Adrenal gland (tissue), 19 donors: ENCODE measurements at places on chromosomes 6 and 20. TPM values are rescaled to one million over a fixed set of nuclear protein-coding genes. Genes with fewer than 3 reads are reported as not detected.

Gene CLIC5
- 1.2 TPM for polyA plus RNA-seq

Gene C6orf132
- polyA plus RNA-seq: 1.4 TPM

Gene SPTLC3
- polyA plus RNA-seq: 2.2 TPM

Gene GSTA2
- 0.32 TPM for polyA plus RNA-seq

GRCh38 chr6:77019081-77019480 is 444.2 kb downstream of the HTR1B start:
- no peak for DNase-seq

DNA sequence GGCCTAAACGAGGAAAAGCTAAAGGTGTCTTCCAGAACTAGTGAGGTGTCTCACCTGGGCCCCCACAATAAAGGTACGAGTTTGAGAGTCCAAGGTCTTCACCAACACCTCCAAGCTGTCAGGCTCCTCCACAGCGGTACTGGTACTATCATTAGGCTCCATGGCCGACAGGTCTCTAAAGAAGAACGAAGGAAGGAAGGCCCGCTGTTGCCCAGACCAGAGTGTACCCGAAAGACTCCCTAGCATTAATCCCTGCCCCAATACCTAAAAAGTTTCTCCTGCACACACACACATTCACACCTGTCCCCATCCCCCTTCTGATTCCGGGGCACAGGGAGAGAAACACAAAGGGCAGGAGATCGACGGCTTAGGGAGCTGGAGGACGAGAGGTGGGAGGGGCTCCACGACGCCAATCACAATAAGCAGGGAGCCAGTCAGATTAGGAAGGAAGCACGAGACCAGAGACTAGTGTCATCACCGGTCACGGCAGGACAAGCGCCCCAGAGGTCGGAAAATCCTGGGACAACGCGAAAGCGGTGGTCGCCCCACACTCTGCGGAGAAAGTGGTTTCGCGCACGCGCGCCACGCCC is 764 bp downstream of the BAG6 start:
- no peak for DNase-seq

DNA sequence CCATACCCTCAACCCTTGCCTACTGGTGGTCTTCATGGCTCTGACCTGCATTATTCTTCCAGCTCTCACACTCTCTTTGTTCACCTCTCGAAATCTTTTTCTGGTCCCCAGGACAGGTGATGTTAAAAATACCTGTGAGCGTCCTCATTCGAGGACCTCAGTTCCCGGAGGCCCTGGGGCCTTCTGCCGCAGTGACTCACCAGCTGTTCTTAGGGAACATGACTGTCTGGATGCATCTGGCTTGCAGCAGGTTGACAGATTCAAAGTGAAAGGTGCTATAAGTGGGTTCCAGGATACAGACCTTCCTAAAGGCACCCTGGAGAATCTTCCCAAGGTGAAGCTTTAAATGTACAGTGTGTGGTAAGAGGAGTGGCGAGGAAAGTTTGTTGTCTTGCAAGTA is 210.4 kb upstream of the KCNG1 start:
- no peak for DNase-seq

DNA sequence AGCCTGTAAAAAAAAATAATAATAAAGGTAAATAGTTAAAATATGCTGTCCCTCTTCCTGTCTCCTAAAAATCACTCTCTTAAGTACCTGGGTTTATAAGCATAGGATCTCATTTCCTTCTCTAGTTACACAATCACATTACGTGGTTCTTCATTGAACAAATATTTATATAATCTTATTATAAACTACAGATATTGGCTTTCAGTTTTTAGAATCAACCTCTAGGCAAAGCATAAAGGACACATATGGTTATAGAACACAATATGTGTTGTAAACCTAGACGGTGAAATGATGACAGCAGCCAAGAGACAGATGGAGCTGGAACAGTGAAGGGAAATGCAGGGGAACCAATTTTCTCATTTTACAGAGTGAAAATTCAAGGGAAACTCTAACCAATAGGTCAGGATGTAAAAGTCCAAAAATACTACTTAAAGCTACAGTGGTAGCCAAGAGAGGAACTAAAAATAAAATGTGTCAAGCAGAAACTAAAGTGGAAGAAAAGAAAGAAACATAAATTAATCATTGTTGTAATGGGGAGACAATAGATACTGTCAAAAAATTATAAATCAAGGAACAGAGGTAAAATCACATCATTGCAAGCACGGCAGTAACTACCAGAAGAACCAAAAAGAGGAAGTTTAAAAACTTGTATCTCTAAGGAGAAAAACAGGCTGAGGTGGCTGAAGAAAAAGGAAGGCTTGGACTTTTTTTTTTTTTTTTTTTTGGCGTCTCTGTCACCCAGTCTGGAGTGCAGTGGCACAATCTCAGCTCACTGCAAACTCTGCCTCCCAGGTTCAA is 82.8 kb upstream of the CDYL start:
- DNase-seq: no peak

- DNase-seq: peak; percentile 39
These were observed 173.8 kb downstream of the VEGFA start for GRCh38 chr6:43943781-43944250.

DNA sequence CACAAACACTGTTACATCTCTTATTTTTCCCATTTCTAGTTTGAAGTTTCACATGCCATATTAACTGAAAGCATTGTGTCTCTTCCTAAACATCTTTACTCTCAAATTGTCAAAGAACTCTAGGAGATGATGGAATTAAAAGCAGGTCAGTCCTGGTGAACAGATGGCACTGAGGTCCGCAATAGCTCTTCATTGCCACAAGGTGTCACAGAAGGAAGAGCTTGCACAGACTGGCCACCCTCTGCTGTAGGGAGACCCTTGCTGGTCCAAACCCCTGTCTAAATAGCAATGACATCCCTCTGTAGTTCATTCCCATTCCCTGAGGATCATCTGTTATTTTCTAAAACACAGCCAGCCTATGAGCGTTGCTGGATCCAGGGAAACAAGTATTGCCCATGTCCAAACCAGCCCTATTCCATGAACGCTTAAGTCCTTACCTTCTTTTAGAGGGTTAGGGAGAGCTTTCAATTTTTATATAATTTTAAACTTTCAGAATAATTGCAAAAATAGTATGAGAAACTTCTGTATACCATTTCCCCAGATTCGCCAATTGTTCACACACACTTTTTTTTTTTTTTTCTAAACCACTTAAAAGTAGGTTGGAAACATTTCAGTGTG is 10.1 kb upstream of the HDAC2 start:
- DNase-seq: no peak

DNA sequence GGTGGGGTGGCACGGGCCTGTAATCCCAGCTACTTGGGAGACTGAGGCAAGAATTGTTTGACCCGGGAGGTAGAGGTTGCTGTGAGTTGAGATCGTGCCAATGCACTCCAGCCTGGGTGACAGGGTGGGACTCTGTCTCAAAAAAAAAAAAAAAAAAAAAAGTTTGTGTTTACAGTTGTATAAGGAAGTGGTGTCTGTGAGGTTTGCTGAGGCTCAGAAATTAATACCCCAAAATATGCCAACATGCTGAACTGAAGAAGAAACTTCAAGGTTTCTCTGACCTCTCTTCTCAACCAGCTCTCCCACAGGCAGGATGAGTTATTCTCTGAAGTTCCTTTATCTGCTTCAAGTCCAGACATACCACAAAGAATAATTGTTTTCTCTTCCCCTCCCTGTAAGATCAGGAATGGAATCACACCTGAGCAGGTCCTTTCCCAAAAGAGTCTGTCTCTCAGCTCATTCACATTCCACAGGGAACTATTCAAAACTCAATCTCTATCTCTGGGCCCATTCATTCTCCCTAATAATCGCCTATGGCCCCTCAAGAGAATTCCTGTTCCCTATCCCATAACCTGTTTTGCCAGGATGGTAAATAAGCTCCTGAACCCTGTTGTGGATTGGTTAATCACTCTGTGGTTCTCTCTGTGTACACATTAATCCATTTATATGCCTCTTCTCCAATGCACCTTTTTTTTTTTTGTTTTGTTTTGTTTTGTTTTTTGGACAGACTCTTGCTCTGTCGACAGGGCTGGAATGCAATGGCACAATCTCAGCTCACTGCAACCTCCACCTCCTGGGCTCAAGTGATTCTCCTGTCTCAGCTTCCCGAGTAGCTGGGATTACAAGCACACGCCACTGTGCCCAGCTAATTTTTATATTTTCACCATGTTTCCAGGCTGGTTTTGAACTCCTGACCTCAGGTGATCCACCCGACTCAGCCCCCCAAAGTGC is 17.4 kb upstream of the KIFC1 start:
- peak; percentile 23 for DNase-seq

DNA sequence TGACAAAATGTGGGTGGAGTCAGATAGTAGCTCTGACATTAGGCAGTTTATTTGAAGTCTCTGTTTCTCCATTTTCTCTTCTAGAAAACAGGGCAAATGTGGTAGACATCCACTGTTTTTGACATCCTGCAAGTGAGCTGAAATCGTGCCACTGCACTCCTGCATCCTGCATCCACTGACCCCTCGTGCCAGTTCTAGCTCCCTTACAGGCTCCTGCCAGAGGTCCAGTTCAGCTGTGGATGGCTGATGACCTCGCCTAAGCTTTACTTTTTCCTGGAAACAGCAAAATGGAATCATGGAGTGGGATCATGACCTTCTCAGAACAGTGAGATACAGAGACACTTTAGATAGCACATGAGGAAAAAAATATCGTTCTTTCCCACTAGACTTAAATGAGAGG is 58.5 kb downstream of the TULP4 start:
- DNase-seq: no peak

DNA sequence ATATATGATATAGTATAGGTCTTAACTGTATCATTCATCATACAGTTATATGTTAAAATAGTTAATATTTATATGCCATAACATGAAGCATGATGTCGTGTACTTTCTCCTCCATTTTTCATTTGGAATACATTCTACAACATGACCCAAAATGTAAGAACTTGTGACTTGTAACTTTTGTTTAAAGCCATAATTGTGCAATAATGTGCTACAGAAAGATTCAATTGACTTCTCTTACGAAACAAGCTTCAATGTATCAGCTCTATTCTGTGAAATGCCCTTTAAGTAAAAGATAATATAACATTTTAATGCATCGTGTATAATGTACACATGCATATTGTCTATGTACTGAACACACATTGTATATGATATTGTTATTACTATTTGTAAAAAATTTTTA is 76.7 kb upstream of the FABP7 start:
- no peak for DNase-seq

GRCh38 chr6:4225161-4225872 is 89.9 kb upstream of the ECI2 start:
- no peak for DNase-seq

DNA sequence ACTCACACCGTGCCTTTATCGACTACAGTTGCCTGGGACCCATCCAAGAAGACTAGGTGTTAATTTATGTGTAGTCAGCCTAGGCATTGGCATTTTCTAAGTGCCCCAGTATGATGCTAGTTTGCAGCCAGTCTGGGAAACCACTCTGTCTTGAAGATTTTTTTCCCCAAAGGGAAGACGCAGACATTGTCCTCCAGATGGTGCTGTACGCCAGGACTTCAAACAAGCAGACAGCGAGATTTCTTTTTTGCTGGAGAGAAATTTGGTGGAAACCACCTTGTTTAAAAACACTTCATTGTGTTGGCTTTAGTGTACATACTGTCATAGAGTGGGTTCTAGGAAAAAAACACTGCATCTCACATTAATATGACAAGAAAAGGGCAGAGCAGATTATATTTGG is 30.0 kb downstream of the ALDH5A1 start:
- no peak for DNase-seq

- DNase-seq: no peak
These were observed 37.8 kb downstream of the ZHX3 start for GRCh38 chr20:41279546-41280225.

DNA sequence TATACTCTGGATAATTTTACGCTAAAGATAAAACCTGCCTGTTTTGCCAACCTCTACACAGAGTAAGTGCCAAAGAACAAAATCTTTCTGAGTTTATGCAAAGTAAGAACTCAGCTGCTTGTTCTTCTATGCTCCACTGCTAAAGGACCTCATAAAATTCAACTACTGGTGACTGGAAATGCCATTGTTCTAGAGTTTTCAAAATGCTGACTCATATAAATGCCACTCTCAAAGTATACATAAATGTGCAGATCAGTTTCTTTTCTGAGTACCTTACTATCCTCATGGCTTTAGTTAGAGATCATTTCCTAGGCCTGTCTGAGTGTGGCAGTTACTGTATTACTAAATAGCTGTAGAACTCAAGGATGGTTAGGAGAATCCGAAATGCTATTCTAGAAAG is 45.6 kb downstream of the LYRM4 start:
- no peak for DNase-seq

DNA sequence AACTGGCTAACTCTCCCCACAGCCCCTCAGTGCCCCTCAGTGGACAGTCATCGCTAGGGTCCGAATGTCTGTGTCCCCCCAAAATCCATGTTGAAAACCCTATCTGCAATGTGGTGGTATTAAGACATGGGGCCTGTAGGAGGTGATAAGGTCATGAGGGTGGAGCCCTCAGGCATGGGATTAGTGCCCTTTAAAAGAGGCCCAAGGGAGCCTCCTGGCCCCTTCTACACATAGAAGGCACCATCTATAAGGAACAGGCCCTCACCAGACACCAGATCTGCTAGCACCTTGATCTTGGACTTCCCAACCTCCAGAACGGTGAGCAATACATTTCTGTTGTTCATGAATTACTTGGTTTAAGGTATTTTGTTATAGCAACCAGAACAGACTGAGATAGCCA is 6.7 kb upstream of the TRAF3IP2 start:
- DNase-seq: no peak

- no peak for DNase-seq
These were observed 163.2 kb upstream of the BTBD3 start for GRCh38 chr20:11754451-11754850.

GRCh38 chr6:111011360-111012142 is 29.7 kb downstream of the RPF2 start:
- no peak for DNase-seq

DNA sequence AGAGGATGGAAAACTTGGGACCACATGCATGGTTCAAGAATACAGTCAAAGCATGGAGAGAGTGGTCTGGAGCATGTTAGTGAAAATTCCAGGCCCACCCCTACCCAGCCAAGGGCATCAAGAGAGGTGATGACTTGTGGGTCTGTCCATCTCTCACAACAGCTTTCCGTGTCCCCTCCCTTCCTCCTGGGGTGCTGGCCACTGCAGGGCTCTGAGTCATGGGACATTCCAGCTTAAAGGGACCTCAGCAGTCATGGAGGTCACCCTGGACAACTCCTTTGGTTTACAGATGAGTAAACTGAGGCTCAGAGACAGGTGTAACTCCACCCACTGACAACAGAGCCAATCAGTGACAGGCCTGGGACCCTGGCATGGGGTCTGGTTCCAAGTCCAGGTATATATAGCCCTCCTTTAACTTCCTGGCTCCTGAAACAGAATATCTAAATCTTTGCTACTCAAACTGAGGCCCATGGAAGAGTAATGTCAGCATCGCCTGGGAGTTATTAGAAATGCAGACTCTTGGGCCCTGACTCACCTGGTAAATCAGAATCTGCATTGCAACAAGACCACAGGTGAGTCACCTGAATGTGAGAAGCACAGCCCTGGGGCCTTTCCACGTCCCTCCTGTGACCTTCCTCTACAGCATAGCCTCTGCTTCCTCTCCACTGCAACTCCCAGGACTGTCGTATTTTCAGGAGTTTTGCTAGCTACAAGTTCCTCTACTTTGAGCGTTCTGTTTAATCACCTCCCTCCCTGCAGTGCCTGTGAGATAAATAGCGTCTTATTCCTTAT is 170.2 kb downstream of the ZDHHC14 start:
- DNase-seq: no peak
